Right renal cortex interstitium (tissue), 3 donors: ENCODE measurements at places on chromosomes 12 and 14.
A peak's percentile ranks its signal among the peaks of the same experiment; 100 is the strongest.

DNA sequence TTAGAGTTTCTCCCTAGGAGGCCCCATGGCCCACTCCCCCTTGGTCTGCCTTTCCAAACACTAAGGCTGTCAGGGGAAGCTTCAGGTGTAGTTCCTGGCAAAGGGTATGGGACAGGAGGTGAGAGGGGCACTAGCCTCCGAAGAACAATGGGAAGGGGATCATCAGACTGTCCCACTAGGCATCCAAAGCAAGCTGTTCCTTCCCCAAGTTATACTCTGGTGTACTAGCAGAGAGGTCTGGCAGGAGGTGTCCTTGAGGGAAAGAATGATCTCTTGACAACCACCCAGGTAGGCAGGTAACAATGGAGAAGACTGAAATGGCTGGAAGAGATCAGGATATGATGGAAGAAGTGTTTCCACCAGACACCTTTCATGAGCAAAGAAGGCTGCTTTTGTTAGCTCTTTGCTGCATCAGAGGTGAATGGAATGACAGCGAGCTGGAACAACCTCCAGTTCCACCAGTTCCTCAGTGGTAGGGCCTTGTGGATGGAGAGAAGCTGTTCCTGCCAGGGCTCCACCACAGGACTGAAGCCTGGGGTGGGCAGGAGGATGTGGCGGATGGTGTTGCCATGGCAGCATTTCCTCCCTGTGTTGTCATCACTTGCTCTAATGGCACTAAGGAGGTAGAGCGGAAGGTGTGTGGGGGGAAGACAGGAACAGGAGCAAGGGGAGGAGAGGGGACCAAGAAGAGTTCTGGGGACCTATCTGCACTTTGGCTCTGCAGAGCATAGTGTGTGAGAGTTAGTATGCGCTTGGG lies 2.3 kb upstream of the AGAP2 start:
- no peak for DNase-seq

- DNase-seq, result no peak
Measured at GRCh38 chr14:34056046-34056445, 105.2 kb upstream of the EGLN3 start.

- DNase-seq, result no peak
Measured at GRCh38 chr12:131784909-131785762, 43.1 kb upstream of the MMP17 start.

GRCh38 chr14:101595887-101596721 lies 34.8 kb downstream of the DIO3 start:
- DNase-seq, result no peak

DNA sequence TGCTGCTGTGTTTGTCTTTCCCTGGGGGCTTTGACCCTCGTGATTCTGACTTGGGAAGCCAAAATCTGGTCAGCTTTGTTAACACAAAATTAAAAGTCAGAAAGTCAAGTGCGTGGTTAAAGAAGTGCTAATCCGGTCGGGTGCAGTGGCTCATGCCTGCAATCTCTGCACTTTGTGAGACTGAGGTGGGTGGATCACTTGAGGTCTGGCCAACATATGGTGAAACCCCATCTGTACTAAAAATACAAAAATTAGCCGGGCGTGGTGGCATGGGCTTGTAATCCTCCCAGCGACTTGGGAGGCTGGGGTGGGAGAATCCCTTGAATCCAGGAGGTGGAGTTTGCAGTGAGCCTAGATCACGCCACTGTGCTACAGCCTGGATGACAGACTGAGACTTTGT lies 844.6 kb downstream of the VRK1 start:
- no peak for DNase-seq

GRCh38 chr12:95614390-95614982 lies 63.2 kb upstream of the USP44 start:
- no peak for DNase-seq

DNA sequence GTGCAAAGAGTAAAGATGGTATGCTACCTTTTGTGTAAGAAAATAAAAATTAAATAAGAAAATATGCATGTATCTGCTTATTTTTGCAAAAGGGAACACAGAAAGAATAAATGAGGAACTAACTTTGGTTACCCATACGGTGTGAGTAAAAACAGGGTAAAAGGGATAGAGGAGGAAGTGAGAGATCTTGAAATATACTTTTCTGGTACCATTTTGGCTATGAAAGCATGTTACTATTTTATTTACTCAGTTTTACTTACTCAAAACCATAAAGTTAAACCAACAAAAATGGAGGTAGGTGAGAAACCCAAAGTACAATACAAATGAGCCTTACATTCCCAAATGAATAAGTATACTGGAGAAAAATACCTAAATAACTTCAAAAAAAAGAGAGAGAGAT lies 122.0 kb upstream of the EGLN3 start:
- DNase-seq, result no peak

DNA sequence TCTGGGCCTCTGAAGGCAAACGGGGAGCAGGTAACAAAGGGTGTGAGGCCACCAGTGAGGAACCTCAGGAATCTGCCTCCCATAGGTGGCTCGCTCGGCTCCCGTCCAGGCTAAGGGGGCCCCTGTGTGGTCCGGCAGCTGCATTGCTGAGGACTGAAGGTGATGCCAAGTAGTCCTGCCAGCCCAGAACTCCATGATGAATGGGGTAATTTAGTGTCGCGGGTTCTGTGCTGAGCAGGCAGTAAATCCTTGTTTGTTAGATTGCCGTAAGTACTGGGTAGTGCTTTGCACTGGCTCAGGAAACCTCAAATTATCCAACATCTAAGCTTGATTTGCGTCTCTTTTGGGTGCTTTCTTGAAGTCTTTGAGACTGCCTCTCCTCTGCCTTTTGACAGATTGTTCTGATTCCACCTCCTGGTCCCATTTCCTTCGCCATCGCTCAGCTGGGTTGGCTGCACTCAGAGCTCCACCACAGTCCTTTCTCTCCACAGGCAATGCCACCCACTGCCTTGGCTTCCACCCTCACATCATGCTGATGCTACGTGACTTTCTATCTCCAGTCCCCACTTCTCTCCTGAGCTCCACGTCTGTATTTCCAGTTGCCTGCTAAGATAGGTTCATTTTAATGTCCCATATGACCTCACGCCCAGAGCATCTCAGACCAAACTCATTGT lies 392.0 kb downstream of the FUT8 start:
- no peak for DNase-seq

- no peak for DNase-seq
Measured at GRCh38 chr14:75119056-75119455, 7.8 kb downstream of the NEK9 start.

DNA sequence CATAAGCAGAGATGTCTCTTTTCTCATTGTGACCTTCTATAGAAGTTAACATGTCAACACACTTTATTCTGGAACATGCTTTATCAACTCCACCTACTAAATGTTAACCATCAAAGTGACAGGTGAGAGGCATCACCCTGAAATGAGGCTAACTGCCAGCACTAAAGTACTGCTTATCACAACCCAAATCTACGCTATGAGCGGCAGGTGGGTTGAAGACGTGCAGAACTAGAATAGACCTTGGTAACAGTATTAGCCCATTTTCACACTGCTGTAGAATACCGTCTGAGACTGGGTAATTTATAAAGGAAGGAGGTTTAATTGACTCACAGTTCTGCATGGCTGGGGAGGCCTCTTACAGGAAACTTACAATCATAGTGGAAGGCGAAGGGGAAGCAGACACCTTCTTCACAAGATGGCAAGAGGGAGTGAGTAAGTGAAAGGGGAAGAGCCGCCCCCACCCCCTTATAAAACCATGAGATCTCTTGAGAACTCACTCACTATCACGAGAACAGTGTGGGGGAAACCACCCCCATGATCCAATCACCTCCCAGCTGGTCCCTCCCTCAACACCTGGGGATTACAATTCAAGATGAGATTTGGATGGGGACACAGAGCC lies 359.0 kb downstream of the SEC23A start:
- DNase-seq, result no peak

DNA sequence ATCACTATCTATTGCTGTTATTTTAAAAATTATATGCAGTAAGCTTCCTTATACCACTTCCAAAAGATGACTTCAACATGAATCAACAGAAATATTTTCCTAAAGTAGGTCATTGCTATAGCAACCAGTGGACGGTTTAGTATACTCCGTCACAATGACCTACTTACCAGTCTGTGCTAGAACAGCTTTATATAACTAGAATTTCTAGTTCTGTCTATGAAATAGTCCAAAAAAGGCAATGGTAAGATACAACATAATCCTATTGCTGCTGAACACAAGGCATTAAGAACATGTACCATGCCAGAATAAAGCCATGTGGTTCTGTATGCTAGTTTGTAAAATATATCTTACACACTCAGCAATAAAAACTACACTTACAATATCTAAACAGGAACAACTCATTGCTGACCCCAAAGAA lies 40.7 kb upstream of the MTERF2 start:
- peak; percentile 55 for DNase-seq

- DNase-seq, result no peak
Measured at GRCh38 chr12:19644571-19644970, 205.3 kb downstream of the AEBP2 start.

- no peak for DNase-seq
Measured at GRCh38 chr12:121774968-121775474, 18.5 kb downstream of the RHOF start.

DNA sequence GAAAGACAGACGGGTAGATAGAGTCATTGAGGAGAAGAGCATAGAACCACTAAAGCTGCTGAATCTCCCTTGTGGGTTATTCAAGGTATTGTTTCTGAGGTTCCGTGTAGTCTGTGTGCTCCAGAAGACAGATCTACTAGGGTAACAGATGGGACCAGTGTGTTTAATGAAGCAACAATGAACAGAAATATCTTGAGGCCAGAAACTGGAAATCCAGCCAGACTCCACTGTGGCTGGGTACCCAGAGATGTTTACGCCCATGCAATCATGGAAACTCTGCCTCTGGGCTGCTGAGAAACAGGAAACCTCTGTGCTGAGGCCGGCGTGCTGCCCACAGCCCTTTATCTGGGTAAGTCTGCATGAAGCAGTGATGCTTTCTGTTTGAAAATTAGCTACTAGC lies 8.3 kb downstream of the PROX2 start:
- no peak for DNase-seq

GRCh38 chr12:57016348-57016747 lies at the start of gene TAC3:
TSS of gene TAC3 (minus strand) at chr12:57016529. CDS start at chr12:57015797, 732 bp downstream.
- no peak for DNase-seq

GRCh38 chr12:50117057-50117622 lies 5.1 kb downstream of the COX14 start:
- no peak for DNase-seq

GRCh38 chr12:45762185-45763110 lies 32.9 kb downstream of the ARID2 start:
- peak; percentile 12 for DNase-seq

DNA sequence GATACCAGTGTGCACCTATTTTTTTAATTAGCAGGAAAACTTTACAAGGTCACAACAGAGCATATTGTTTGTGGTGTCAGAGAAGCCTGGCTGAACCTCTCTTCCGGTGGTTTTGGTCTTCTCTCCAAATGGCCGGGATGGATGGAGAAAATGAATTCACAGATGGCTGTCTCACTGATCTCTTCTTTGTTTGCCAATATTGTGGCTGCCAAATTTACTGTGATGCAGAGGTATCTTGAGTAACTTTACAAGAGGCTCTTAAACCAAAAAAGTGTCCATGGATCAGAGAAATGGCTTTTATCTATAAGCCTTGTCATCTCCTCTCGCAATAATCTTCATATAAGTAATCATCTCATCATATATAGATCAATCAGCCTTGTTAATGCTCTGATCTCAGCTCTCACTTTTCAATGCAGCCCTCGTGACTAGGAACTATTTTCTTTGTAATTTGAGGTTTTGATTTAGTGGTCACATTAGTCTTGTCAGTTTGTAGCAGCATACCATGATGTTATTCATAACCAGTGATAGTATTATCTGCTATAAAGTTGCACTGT lies 308.1 kb downstream of the EGLN3 start:
- no peak for DNase-seq

DNA sequence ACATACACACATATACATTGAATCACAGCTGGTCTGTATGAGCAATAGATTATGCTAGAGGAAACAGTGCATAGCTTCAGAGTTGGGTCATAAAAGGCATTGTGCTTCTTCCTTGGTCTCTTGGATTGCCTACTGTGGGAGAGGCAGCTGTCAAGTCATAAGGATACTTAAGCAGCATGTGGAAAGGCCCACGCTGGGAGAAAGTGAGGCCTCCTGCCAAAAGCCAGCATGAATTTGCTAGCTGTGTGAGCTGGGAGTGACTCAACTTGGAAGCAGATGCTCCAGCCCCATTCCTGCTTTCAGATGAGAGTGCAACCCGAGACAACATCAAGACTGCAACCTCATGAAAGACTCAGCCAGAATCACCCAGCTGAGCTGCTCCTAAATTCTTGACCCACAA lies 311.9 kb upstream of the TBX3 start:
- DNase-seq, result no peak

GRCh38 chr12:99960311-99960710 lies 24.4 kb downstream of the ANKS1B start:
- DNase-seq, result no peak

DNA sequence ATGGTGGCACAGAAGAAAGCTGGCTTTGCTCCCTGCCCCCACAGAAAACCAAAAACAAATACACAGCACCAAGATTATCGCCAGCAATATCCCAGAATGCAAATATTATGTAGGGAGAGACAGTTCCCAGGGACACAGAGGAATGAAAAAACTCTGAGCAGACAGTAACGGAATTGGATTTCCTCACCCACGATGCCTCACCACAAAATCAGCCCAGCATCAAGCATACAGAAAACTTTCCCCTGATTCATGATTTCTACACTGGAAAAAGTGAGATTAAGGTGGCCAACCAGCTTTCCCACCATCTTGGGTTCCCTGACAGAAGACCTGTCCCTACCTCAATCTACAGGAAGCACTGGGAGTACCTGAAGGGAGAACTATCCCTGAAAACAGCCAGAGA lies 36.6 kb downstream of the PARP11 start:
- DNase-seq, result no peak

GRCh38 chr14:100067971-100068959 lies 3.0 kb downstream of the EVL start:
- DNase-seq, result no peak

- no peak for DNase-seq
Measured at GRCh38 chr14:34169561-34169960, 218.7 kb upstream of the EGLN3 start.

DNA sequence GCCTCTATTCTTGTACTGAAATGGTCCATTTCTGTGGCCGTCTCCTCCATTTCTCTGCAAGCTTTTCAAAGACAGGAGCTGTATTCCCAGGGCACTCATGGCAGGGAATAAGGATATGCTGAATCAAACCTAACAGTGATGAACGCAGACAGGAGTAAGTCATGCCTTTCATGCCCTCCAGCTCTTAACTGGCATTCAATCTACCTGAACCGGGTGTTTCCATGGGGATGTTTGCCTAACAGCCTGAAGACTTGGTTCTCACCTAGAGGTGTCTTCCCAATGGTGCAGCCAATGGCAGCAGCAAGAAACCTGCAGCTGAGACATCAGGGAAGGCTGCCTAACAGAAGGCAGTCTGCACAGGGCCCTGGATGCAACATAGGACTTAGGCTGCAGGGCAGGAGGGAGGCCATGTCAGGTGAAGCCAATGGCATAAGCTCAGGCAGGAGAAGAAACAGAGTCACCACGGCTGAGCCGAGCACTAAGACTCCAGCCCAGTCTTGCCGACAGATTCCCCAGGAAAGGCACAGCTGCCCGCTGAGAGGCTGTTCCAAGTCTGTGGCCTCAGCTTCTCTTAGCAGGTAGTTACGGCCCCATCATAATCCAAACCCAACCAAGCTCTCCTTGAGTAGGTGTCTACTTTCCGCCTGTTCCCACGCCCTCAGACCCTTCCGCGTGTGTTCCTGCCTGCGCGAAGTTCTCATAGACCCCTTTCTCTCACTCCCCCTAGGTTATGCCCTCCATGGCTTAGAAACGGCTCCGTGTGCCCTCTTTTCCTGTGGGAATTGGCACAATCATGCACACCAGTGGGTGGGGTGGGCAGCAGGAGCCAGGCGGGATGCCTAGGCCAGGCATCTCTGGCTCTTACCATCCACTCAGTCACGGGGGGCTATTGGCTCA lies 44.1 kb downstream of the VWF start:
- DNase-seq, result no peak

- no peak for DNase-seq
Measured at GRCh38 chr12:42213954-42214426, 24.1 kb downstream of the YAF2 start.
